Stimulated activated CD8-positive, alpha-beta memory T cell treated with anti-CD3 and anti-CD28 coated beads, Interleukin-15, amount 100 ng/mL, for 1 hour (primary cell): ENCODE measurements at places on chromosomes 2 and 18.

GRCh38 chr2:241280291-241280690 is 35.2 kb downstream of the HDLBP start:
- no peak for DNase-seq

DNA sequence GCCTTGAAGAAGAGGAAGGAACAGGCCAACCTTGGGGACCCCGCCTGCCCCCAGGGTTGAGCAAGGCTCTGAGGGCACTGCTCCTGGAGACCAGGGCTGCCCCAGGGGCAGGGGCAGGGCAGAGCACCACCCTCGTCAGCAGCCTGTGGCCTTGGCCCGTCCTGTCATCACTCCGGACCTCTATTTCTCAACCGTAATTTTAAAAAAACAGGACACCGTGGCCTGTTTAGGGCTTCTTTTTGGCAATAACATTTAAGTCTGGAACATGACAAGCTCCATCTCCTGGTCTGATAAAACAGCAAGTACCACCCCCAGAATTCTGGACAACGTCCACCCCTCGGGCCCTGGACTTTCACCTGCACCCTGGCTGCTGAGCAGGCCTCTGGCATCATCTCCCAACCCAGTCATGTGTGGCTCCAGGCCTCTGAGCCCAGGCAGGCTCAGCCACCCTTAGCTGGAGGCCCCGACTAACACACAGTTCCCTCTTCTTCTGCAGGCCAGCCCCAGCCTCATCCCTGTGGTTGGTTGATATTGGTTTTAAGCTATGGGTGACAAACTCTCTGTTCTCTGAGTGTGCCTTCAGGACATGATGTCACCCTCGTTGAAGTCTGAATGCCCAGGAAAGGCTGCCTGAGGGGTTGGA is 22.6 kb upstream of the ID2 start:
- DNase-seq = no peak

DNA sequence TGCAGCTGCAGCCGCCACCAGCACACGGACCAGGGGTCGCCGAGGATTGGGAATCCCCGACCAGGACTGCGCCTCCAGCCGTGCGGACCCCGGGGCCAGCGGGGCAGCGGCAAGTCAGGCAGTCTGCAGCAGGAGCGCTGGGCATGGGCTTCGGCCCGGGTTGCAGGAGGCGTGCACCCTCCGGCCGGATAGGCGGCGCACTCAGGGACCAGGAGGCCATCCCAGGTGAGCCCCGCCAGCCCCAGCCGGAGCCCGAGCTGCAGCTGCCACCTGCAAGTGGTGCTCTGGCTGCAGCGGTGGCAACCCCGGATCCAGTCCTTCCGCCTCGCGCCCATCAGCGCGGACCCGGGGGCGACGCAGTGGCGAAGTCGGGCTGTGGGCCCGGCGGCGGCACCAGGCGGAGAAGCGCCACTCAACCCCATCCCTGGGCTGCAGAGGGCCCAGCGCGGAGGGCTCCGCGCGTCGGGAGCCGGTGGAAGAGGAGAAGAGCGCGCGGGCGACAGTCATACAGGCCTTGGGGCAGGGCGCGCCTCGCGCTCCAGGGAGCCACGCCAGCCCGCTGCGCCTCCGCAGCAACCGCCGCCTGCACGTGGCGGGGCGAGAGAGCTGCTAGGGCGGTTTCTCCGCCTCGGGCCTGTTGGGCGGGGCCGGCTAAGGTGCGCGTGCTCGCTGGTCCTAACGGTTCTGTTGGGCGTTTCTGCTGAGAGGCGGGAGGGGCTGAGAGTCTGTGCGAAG is 73.8 kb downstream of the RPIA start:
- no peak for DNase-seq

DNA sequence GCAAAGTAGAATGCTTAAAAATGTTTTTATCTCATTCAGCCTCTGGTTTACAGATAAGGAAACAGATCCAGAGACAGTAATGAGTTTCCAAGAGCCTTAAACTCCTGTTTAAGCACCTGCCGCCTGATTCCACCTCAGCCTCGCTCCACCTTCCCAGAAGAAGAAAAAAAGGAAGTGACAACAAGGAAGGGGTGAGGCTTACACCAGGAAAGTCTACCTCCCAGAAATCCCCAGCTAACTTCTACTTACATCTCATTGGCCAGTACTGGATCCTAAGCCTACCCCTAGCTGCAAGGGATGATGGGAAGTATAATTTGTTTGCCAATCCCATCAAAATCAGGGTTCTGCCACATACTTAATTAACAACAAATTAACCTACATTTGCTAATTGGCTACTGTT is 15.3 kb upstream of the ARID5A start:
- no peak for DNase-seq

DNA sequence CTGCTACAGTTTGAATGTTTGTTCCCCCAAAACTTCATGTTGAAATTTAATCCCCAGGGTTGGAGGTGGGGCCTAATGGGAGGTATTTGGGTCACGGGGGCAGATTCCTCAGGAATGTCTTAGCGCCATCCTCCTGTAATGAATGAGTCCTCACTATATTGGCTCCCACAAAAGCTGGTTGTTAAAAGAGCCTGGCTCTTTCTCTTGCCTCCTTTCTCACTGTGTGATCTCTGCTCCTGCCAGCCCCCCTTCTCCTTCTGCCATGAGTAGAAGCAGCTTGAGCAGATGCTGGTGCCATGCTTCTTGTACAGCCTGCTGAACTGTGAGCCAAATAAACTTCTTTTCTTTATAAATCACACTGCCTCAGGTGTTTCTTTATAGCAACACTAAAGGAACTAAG is 721.0 kb upstream of the PKDCC start:
- DNase-seq = no peak

DNA sequence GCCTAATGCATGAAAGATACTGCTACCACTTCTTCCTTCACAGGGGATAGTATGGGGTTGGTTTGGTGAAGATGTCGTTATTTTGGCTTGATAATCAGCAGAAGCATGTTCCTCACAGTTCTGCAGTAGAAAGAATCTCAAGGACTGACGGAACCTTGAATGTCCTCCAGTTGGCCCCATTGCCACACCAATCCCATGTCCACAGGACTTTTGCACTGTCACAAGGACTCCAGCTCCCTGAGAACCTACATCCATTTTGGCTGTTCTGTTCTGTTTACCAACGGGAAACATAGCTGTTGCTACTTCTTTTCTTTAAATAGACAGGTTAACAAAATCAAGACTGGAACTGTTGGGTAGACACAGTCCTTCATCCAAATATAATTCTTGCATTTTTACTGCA is 270.0 kb downstream of the SLC8A1 start:
- DNase-seq = no peak

GRCh38 chr2:37318401-37318800 is 6.2 kb downstream of the PRKD3 start:
- DNase-seq = no peak

DNA sequence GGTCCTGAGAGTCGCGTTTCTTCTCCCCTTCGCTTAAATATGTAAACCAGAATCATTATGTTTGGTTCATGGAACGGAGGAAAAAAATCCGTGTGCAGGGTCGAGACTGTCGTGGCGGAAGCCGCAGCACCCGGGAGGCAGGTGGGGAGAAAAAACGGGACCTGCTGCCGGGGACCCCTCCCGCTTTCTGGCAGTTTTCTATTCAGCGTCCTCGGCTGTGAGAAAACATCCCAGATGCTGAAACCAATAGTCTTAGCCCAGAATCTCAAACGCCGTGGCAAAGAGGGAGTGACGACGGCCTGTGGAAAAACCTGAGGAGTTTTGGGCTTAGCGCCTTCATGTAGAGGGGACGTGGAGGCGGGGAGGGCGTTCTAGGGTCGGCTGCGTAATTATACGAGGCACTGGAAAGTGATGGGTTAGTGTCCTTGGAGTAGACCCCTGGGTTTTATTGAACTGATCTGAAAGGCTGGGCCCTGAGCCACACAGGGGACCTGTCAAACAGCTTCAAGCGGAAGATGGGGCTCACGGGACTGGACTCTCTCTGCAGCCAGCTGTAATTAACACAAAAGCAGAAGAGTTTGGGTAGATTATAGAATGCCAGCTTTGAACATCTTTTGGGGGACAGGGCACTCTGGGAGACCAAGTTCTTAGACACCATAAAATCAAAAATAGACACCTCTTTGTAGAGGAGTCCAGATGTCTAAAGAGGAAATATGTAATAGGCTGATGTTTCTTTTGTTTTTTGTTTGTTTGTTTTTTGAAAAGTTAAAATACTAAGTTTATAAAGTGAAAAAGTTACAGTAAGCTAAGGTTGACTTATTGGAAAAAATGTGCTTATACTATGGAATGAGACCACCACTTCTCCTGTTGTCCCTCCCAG is 834 bp upstream of the BUB1 start:
- DNase-seq = no peak

- DNase-seq = no peak
Observed at GRCh38 chr2:100948942-100949811, 52.9 kb upstream of the RPL31 start.

GRCh38 chr2:49004036-49004626 is 150.2 kb downstream of the FSHR start:
- no peak for DNase-seq

GRCh38 chr2:42792583-42793333 is at the start of gene HAAO:
Gene HAAO, minus strand, starts transcription at chr2:42792583. Its CDS starts 47 bp downstream, at chr2:42792536.
- no peak for DNase-seq

GRCh38 chr2:194465641-194466040 is 1191.4 kb upstream of the SLC39A10 start:
- DNase-seq = no peak
